ENCODE measurements at places on chromosomes 1 and 21.

DNA sequence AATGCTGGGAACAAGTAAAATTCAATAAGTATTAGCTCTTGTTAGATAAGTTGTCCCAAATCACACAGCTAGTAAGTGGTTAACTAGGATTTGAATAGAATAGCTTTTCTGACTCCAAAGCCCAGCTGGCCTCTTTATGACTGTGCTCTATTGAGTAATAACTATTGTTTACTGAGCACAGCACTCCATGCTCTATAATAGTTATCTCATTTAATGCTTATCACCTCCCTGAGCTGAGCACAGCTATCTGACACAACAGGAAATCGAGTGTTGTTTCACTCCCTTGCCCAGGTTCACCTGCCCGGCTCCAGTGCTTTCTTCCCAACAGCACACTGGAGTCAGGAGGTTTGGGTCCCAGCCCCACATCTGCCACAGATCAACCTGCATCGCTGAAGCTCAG lies 38.8 kb upstream of the STMN1 start:
- DNase-seq, result peak; percentile 83

- DNase-seq, result peak; percentile 67
Measured at GRCh38 chr21:36769051-36769839, 70.3 kb downstream of the SIM2 start.

DNA sequence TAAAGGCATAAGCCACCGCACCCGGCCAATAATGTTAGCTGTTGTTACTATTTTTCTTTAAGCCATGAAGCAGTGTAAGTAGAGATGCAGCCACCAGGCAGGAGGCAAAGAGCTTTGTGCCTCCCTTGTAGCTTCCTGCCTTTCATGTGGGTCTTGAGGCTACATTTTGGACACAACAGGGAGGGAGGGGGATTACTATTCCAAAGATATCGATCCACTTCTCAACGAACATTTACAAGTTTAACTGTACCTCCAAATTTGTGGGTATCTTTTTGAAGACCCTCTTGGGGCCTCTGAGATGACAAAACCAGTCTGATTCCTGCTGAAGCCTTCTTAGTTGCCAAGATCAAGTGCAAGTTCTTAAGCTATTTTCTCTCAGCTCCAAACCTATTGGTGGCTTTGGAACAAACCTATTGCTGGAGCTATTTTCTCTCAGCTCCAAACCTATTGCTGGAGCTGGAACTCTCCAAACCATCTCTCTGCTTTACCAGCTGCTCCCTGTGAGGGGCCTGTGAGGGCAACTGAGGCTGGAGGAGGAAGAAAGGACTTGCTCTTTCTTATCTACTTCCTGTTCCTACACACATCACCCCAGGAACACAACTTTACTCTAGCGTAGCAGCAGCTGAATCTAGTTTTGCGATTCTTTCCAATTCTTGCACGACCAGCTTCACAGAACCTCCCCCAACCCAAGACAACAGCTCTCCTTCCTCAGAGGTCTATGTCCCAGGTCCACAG lies 16.1 kb upstream of the RCAN3 start:
- DNase-seq, result no peak

DNA sequence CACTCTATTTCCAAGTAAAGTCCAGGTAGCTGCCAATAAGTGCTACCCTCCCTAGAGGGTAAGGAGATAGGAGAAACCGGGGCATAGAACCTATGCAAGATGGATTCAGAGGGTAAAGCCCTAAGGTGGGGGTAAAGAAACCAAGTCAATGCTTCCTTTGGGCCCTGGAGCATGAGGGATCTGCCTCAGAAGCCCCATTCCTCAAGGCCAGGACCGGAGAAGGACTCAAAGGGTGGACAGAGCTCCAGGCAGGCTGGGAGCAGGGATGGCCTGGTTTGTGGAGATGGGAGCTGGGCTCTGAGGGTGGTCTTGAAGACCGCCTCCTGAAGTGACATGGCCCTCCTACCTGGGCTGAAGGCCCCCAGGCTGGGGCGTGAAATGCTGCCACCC lies 3.9 kb downstream of the EPHA2 start:
- DNase-seq, result no peak

DNA sequence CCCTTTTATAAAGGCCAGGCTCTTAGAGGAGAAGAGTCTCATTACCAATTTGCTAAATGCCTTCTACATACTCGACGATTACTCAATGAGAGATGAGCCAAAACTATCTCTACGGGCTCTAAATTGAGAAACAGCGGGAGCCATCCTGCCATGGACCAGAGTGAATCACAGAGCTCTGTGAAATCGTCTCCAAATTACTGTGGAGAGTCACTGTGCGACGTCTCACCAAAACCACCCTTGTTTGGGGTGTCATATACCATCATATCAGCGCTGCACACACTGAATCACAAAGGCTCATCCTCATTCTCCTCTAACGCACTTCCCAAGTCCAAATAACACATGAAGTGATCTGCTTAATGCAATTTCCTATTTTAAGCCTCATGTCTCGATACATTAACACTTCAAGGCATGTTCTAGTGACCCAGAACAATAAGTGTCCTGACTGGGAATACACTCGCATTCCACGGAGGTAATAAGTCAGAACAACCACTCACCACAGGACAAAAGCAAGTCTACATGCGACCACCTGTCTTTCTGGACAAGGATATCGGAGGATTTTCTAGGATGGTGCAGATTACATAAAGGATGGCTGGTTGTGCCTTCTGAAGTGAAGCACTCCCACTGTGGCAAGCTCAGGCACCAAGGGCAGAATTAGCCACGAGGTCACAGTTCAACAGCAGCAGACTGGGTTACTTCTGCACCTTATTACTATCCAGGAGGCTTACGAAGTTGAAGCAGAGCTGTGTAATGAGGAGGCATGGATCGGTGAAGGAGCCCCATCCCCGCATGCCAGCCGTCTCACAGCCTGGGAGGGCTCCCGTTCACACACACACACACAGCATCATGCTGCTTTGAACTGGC lies 44.3 kb downstream of the NID1 start:
- DNase-seq, result no peak

GRCh38 chr1:192905049-192905448 lies 96.2 kb downstream of the RGS2 start:
- peak; percentile 78 for DNase-seq

DNA sequence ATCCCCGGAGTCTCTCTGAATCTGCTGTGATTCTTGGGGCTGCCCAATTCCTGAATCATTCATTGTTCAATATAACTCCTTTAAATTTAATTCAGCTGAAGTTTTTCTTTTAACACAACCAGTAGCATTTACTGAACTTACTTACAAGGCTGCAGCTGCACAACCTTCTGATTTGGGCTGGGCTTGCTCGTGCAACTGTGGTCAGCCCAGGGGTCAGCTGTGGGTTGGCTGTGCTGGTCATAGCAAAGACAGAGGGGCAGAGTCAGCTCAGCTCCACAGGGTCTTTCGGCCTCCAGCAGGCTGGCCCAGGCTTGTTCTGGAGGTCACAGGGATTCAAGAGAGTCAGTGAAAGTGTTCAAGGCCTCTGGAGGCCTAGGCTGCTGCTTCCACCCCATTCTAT lies 186.1 kb downstream of the MATN1 start:
- DNase-seq, result no peak

- peak; percentile 39 for DNase-seq
Measured at GRCh38 chr21:43603641-43604504, 55.4 kb downstream of the HSF2BP start.

GRCh38 chr21:16473988-16474387 lies 744.2 kb downstream of the USP25 start:
- peak; percentile 39 for DNase-seq

DNA sequence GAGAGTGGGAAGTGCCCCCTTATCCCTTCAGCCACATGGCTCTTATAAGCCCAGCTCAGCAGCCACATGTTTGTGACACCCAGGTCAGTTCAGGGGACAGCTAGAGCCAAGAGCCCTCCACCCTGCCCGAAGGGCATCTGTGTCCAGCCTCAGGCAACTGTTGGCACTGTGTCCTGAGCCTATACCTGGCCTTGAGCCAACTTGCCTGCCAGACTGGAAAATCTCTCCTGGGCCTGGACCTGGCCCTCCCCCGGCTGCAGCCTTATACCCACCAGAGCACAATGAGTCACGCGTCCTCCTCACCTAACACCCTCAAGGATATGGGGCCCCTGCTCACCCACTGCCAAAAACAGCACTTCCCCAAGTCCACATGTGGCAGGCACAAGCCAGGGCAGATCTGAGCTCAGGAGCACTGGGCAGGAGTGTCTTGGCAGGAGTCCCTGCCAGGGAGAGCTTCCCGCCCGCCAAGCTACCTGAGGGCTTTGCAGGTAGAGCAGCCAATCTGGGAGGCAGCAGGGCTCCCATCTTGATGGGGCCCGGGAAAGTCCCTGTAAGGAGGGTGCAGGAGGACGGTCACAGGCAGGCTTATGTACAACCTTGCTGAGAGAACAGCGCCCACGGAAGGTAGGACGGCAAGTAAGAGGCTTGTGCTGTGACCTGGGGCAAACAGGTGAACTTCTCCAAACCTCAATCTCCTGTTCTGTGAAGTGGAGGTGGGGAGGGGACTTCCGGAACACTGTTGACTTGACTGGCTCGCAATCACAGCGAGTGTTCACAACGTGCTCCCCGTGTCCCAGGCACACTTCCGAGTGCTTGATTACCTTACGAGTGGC lies 19.8 kb upstream of the HSPG2 start:
- DNase-seq, result peak; percentile 67

DNA sequence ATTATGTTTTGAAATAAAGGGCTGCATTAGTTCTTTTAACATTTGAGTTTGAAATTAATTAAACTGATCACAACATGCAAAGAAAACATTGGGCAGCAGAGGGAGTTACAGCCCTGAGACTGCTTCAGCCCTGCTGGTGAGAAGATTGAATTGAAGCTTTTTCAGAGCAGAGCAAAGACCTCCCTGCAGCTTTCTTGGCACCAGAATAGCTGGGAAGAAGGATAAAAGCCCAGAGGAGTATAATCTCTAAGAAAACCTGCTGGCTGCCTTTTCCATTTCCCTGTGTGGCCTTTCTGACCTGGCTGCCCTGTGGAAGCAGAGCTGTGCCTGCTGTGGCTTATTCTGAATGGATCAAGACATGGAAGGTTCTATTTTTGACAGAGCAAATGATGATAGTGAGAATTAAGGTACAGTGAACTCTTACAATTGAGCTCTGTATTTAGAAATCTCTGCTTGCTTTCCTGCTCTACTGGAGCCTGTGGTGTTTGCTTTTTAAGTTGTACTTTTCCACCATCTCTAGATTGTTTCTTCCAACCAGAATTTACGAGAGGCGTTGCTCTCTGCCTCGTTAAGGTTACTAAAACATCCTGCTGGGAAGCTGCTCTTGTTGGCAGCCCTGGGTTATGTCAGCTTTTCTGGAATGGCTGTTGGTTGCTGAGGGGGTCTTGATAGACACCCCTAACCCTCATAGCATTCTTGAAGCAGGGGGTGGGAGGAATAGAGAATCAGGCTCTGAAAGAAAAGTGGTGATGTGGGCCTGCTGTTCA lies 9.9 kb downstream of the SNRPE start:
- DNase-seq, result peak; percentile 89

DNA sequence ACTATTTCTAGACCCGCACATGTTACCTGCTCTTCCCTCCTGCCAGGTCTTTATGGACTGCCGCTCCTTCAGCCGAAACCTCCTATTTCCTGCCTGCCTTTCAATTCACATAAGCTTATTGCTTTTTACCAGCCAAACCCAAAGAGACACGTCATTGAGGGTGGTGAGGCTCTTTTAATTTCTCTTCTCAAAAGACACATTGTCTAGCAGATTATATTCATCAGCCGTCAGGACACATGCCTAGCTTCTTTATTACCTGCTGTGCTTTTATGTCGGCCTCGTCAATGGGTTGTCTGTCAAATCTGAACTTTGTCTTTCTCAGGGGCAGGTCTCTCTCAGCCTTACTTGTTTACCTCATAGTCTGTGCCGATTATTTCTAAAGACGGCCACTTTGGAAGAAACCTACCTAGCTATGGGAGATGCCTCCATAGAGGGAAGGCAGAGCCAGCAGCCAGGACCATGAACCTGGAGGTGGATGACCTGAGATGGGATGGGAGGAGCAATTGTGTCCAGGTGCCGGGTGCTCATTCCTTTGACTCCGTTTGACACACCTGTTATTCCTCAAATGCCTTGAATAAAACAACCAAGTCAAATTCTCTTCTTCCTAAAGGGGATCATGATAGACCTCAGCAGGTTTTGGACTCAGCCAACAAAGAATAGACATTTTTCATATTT lies 42.0 kb downstream of the ZBTB18 start:
- no peak for DNase-seq

DNA sequence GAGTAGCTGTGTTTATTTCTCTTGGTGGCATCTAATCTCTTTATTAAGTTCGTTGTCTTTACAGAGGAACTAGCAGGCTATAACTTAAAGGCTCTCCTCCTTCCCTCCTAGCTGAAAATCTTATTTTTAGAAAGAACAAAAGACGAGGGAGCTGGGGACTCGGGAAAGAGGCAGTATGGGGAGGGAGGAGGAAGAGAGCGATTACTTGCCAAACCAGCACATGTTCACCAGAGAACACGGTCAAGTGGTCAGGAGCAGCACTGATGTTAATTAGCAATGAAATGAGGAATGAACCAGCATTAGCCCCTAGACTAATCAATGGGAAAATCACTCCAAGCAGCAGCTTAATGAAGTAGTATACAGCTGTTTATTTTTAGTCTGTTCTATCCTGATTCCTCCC lies 171.3 kb upstream of the ESRRG start:
- DNase-seq, result no peak

DNA sequence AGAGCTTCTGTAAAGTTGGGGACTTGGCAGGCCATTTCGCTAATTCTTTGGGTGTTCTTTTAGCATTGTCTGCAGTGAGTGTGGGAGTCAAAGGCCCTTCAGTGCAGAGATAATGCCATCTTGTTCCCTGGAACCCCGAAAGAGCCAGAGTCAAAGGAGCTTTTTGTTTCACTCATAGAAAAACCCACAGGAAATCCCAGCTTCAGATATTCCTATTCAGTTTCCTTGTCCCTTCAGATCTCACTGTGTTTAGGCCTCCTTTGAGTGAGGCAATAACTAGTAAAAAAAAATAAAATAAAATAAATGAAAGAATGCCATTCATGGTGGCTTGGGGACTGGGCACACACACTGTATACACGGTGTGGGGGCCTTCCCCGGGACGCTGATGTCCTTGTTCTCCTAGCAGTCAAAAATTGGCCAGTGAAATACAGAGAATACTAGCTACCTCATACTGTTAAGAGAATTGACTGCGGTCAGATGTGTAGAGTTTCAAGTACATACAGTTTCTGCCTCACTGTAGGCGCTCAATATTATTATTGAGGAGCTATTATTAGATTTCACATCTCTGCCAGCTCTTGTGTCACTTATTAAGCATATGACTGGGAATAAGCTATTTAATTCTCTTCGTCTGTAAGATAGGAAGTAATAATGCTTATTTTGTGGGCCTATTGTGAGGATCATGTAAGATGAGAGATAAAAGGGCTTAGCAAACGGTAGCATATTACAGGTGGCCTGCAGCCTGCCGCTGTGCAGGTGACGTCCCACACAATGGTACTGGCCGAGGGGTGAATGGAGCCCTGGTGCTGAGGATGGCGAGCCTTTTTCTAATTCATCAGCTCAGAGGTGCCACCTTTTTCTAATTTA lies 16.7 kb downstream of the DISC1 start:
- no peak for DNase-seq

GRCh38 chr1:2566101-2567045 lies 10.2 kb downstream of the TNFRSF14 start:
- no peak for DNase-seq

GRCh38 chr1:205133287-205133686 lies 11.5 kb upstream of the RBBP5 start:
- no peak for DNase-seq

- peak; percentile 88 for DNase-seq
Measured at GRCh38 chr1:19398309-19398760, 86.2 kb downstream of the SLC66A1 start.

- DNase-seq, result peak; percentile 82
Measured at GRCh38 chr1:43207229-43207853, 35.2 kb downstream of the CFAP57 start.

- DNase-seq, result peak; percentile 53
Measured at GRCh38 chr1:3352952-3353331, 101.5 kb upstream of the ARHGEF16 start.

All from fibroblast of pulmonary artery (primary cell).